ENCODE measurements at places on chromosomes 6 and 20.
A peak's percentile ranks its signal among the peaks of the same experiment; 100 is the strongest.

DNA sequence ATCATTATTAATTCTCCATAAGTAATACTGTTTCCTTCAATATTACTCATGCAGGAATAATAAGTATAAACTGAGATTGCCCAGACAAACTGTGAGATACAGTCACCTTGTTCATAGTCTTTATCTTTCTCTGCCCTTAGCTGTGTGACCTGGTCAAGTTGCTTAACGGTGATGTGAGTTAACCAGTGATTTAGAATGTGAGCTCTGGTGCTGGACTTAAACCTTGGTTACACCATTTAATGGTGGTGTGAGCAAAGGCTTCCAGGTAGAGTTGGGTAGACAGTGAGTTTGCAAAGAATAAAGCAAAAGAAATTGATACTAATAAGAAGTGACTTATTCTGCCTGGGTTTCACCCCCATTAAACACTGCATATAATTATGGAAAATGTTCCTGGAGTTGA lies 86.2 kb upstream of the DEFB112 start:
- DNase-seq = no peak

DNA sequence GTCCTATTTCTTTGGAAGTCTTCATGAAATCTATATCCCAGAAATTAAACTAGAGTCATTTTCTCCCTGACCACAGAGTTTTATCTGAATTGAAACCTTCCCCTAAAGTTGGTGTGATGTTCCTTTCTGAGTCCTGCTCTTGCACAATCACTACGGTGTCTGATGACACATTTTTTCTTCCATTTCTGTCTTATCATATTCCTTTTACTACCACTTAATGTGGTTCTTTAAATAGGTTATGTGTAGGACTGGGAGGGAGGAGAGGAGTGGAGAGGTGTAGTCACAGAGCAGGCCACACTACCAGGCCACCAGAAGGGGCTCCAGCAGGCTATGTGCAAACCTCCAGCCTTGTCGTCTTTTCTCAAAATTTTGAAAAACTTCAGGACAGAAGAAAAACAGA lies 39.7 kb upstream of the ATXN1 start:
- peak; percentile 32 for DNase-seq

DNA sequence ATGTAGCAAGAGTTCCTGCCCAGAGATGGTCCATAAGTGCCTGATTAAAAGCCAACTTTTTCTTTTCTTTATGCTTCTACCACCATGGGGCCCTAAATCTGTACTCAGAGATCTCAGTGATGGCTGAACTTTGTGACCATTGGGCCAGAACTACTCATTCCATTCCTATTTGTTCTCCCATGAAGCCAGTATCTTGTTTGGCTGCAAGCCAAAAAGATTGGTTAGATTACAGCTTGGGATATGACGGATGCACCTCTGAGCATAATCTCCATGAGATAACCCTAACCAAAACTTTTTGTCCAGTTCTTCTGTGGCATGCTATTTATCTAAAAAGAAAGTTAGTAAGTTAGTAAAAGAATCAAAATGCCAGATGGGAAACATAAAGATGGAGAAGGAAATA lies 72.2 kb downstream of the PLCB4 start:
- DNase-seq = no peak

DNA sequence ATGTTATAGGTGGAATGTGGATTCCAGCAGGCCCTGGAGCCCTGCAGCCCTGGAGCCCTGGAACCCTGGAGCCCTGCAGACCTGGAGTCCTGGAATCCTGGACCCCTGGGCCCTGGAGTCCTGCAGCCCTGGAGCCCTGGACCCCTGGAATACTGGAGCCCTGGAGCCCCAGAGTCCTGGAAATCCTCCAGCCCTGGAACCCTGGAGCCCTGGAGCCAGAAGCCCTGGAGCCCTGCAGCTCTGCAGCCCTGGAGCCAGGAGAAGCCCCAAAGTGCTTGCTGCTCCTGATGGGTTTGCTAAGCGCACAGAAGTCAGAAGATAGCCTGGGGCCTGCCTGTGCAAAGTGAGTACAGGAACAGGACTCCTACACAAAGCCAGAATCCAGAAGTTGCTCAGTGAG lies 223.1 kb upstream of the PDE10A start:
- no peak for DNase-seq

GRCh38 chr6:137006056-137006455 lies 38.7 kb downstream of the IL20RA start:
- no peak for DNase-seq

Measured in inflammatory macrophage (primary cell).